Right atrium auricular region (tissue), 2 donors: ENCODE measurements at places on chromosomes 11 and 22.
A peak's percentile ranks its signal among the peaks of the same experiment; 100 is the strongest.

- H3K36me3 ChIP-seq: no peaks in the 10 kb centered on the region
- H3K4me3 ChIP-seq: no peak overlapping the region
- no peaks in the 10 kb centered on the region for H3K27me3 ChIP-seq
These were observed 64.5 kb downstream of the BRD1 start for GRCh38 chr22:49763138-49763537.

DNA sequence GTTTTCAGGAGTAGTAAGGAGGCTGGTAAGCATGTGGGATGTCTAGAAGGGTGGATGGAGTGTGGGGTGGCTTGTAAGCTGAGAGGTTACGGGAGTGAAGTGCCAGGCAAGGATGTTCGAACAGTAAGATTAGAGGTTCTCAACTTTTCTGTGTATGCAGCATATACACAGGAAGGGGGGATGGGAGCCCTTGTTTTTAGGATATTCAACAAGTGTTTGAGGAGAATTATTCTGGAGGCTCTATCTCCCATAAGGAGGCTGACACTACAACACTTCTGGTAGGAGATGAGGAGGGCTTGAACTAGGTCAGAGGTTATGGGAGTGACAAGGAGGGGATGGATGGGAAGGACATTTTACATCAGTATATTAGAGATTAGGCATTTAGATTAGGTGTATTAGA lies 109.5 kb downstream of the TEAD1 start:
- H3K27me3 ChIP-seq: no peaks in the 10 kb centered on the region
- no peak for DNase-seq
- H3K27ac ChIP-seq: no peak overlapping the region
- H3K4me3 ChIP-seq: no peak overlapping the region
- no peaks in the 10 kb centered on the region for H3K36me3 ChIP-seq

DNA sequence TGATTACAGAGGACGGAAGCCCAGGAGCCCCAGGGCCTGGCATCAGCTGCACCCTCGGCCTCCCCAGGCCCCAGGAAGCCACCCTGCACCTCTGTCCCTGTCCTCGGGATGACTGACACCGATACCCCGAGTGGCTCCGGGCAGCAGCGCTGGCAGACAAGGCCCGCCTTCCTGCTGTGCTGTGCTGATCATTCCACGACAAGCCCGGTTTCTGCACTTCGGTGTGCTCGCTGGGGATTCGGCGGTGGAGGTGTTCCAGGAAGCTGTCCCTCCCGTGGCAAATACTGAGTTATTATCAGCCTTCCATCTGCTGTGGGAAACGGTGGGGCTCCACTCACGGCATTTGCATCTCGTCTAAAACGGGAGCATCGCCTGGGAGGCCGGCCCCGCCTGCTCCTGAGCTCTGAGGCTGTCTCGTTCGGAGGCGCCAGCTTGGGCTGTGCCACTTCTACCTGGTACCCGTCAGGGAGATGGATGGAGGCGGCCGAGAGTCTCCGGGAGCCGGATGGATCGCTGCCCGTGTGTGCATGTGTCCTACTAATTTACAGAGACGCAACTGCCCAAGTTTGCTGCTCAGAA lies 506.1 kb downstream of the BRD1 start:
- no peaks in the 10 kb centered on the region for H3K4me1 ChIP-seq
- no peaks in the 10 kb centered on the region for H3K27me3 ChIP-seq
- no peak overlapping the region for H3K27ac ChIP-seq
- peak; percentile 52 for DNase-seq

- H3K4me3 ChIP-seq: no peak within 1 kb of the TSS
- no peaks in the 10 kb centered on the region for H3K4me1 ChIP-seq
These were observed at the start of gene MMP27 for GRCh38 chr11:102705626-102706025. Gene MMP27 (minus strand): TSS chr11:102705769. CDS start chr11:102705714, 55 bp downstream.

- H3K27me3 ChIP-seq: no peaks in the 10 kb centered on the region
- no peak overlapping the region for H3K4me3 ChIP-seq
- no peaks in the 10 kb centered on the region for H3K36me3 ChIP-seq
- H3K27ac ChIP-seq: peak overlapping the region; percentile 43
These were observed 88.7 kb downstream of the GALNT18 start for GRCh38 chr11:11533057-11533456.

GRCh38 chr22:44583854-44584253 lies 85.8 kb upstream of the RTL6 start:
- no peak for DNase-seq
- no peak overlapping the region for H3K27ac ChIP-seq
- H3K27me3 ChIP-seq: no peaks in the 10 kb centered on the region

DNA sequence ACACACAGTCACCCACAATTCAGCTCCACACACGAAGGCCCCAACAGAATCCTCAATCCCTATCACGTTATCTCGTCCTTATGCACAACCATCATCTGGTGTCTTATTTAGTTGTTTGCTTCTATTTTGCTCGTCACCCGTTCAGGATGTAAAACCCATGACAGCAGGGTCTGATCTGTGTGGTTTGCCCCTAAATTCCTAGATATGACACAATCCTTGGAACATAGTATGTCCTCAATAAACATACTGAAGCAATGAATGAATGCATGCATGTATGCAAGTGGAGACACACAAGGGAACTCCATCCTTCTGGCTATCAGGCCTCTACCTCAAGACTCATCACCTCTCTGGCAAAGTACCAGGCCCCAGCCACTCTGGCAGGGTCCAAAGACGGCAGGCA lies 20.2 kb downstream of the STARD10 start:
- peak overlapping the region; percentile 76 for H3K27ac ChIP-seq
- no peaks in the 10 kb centered on the region for H3K27me3 ChIP-seq
- H3K4me3 ChIP-seq: no peak overlapping the region
- DNase-seq: no peak

DNA sequence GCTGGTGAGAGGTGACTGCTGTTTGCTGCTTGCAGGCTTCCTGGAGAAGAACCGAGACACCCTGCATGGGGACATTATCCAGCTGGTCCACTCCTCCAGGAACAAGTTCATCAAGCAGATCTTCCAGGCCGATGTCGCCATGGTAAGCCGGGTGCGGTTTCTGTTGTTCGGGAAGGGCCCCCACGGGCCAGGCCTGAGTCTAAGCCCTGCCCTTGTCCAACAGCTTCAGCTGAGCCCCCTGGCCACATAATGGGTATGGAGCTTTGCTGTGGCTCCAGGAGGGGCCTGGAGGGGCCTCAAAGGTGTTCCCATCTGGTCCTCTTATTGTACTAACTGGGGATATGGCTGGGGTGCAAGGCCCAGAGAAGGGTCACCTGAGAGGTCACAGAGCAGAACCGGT lies 38.0 kb downstream of the MYO7A start:
- H3K27me3 ChIP-seq: no peaks in the 10 kb centered on the region
- H3K4me1 ChIP-seq: no peaks in the 10 kb centered on the region
- H3K4me3 ChIP-seq: no peak overlapping the region
- no peak overlapping the region for H3K27ac ChIP-seq

DNA sequence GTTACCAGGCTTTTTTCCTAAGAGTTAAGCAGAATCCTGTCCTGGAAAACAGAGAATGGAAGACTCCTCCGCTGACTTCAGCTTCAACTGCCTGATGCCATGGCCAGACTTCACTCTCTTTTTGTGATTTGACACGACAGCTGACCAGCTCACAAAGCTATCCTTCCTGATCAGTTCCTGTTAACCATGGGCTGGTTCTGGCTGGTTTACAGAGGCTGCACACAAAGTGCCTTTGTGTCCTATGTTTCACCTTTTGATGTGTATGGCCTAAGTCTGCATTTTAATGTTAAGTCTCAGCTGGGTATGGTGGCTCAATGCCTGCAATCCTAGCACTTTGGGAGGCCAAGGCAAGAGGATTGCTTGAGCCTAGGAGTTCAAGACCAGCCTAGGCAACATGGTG lies 11.1 kb downstream of the FOLR3 start:
- no peak overlapping the region for H3K27ac ChIP-seq
- H3K4me3 ChIP-seq: no peak overlapping the region
- H3K27me3 ChIP-seq: no peaks in the 10 kb centered on the region
- DNase-seq: no peak
- no peaks in the 10 kb centered on the region for H3K4me1 ChIP-seq

DNA sequence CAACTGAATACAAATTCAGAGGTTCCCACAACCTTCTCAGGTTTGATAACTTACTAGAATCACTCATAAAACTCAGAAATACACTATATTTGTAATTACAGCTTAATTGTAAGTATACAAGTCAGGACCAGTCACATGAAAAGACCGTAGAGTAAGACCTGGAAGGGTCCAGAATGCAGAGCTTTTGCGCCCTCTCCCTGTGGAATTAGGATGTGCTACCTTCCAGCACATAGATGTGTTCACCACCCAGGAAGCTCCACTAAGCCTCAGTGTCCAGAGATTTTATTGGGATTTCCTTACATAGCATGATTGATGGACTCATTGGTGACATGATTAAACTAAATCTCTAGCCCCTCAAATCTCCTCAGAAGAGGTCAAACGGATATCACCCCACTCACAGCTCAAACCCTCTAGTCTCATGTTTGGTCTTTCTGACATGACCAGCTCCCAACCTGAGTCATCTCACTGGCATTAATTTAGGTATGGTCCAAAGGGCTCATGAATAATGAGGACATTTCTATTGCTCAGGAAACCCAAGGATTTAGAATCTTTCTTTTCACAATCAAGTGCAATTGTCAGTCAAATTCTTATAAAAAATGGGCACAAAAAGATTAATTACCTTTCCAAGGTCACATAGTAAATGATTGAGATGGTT lies 77.2 kb upstream of the UBASH3B start:
- DNase-seq: no peak
- H3K36me3 ChIP-seq: no peaks in the 10 kb centered on the region
- no peak overlapping the region for H3K27ac ChIP-seq
- H3K27me3 ChIP-seq: no peaks in the 10 kb centered on the region
- H3K4me1 ChIP-seq: no peaks in the 10 kb centered on the region
